NCI-H1105 (cell line): ENCODE measurements at places on chromosomes 6 and 20.

GRCh38 chr6:11002176-11002575 lies 41.9 kb downstream of the ELOVL2 start:
- DNase-seq, result no peak

DNA sequence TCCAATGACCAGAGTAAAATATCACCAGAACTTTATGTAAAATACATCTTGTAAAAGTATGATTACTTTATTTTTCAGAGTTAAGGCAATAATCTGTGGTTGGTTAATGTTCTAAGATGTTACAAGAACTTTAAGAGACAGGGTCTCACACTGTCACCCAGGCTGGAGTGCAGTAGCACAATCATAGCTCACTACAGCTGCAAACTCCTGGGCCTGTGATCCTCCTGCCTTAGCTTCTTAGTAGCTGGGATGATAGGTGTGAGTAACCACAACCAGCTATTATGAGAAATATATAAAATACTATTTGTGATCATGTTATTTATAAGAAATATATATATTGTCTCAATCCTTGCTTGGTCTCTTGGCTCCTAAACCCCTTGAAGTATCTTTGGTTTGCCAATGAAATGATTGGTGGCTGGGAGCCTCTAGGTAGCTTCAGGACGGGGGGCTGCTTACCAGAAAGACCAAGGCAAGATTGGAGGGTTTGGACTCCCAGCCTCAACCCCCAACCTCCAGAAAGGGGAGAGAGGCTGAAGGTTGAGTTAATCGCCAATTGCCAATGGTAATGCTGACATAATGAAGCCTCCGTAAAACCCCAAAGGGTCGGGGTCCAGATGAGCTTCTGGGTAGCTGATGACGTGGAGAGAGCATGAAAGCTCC lies 15.4 kb downstream of the SOD2 start:
- no peak for DNase-seq

DNA sequence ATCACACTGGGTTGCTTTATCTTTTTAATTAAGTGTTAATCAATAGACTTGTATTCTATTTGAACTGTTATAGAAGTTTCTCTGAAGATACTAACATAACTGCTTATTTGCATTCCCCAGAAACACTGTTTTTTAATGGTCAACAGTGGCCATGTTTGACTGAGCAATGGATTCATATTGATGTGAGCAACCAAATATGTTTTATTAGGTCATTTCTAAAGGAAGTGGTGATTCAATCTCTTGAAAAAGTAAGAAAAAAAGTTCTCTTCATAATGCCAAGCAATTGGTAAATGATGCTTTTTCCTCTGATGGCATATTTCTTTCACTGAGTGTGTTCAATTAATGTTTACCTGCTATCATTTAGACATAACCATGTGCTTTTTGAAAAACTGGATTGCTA lies 593.0 kb upstream of the CITED2 start:
- no peak for DNase-seq

- no peak for DNase-seq
These were observed 2.5 kb upstream of the PTK6 start for GRCh38 chr20:63539441-63540370.

DNA sequence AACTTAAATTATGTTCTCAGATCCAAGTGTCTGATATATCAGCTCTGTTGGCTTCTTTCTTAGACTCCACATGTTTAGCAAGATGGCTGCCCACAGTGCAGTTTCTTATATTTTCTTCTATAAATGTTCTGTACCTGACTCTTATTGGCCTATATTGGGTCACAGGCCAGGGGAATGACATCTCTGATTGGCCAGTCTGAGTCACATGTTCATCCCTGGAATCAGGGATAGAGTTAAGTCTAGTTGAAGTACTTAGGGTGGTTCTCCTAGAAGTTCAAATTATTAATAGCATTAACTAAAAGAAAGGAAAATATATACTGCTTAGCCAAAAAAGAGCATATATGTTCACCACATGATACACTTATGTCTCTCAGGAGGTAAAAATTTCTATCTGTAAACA lies 105.3 kb upstream of the SLC22A16 start:
- DNase-seq, result no peak

GRCh38 chr6:44010411-44011349 lies 116.6 kb downstream of the MRPL14 start:
- DNase-seq, result no peak

DNA sequence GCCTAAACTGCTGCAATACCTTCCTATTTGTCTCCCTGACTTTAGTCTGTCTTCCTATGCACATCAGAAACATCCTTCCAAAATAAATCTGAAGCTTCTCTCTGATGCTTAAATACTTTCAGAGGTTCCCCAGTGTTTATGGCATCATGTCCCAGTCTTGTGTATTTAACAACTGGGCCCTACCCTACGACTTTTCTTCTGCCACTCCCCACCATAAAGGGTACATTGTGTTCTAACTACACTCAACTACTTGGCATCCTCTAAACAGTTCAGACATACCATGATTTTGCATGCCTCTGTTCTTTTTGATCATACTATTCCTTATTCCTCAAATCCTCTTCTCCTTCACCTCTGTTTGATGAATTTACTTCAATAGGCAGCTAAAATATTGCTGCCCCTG lies 143.0 kb upstream of the KCNK16 start:
- no peak for DNase-seq

DNA sequence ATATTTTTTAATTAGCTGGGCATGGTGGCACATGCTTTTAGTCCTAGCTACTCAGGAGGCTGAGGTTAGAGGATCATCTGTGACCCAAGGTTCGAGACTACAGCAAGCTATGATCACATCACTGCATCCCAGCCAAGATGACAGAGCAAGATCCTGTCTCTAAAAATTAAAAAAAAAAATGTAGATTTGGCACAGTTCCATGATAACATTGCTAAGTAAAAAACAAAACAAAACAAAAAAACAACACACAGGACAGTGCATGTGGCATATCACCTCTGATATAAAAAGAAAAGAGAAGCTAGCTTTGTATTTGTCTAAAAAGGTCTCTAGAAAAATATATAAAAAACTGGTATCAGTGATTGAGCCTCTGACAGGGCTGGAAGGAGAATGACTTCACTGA lies 24.6 kb downstream of the RNF24 start:
- no peak for DNase-seq

DNA sequence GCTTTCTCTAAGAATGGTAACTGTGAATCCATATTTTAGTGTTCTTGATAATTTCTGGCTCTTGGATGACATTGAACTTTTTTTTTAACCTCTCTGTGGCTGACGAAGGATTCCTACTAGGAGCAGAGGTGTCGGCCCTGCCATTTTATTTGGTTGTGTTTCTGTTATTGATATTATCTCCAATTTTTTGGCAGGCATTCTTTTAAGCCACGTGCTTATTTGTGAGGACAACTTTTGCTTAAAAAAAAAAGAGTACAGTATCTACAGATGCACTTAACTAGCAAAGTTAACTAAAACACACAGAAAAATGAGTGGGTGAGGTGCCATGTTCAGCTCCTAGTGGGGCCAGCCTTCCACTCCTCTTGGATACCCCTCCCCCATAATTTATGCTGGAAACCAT lies 1.1 kb downstream of the FANCE start:
- DNase-seq, result no peak

- no peak for DNase-seq
These were observed 14.2 kb upstream of the CALHM5 start for GRCh38 chr6:116497113-116497676.

GRCh38 chr6:163287626-163288025 lies 126.9 kb upstream of the QKI start:
- DNase-seq, result no peak
